Renal cortical epithelial cell (primary cell): ENCODE measurements at places on chromosomes 11 and 22.

- DNase-seq: no peak
Measured at GRCh38 chr11:45473341-45473895, 187.3 kb upstream of the SYT13 start.

DNA sequence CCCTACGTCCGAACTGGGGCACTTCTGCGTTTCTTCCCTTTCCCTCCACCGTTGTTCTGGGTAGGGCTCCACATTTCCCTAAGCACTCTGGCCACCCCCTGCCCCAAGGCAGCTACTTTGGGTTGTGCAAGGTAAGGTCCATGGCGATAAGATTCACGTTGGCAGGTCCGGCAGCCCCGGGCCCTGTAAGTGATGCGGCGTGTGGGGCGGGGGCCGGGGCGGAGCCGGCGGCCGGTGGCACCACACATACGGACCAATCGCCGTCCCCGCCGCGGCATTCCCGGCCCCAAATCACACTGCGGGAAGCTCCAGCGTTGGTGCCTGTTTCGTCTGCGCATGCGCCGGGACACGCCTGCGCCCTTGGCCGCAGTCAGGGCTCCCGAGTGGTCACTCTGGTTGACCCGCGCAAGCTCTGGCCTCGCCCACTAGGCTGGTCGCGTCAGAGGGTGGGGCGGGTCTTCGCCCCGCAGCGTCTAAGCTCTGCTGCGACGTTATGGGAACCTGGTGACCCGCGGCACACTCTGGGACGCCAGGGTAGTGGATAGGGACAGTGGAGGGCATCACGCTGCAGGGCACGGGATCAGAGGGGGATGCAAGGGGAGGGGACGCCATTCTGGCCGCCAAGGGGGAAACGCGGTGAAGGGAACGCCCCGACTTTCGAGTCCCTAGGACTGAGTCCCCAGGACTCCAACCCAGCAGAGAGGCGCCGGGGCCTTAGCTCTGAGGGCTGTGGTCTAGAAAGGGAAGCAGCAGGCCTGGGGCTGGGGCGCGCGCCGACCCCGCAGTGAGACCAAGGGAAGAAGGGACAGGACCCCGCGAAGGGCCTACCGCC, 1.6 kb downstream of the FADS1 start:
- peak; percentile 90 for DNase-seq

DNA sequence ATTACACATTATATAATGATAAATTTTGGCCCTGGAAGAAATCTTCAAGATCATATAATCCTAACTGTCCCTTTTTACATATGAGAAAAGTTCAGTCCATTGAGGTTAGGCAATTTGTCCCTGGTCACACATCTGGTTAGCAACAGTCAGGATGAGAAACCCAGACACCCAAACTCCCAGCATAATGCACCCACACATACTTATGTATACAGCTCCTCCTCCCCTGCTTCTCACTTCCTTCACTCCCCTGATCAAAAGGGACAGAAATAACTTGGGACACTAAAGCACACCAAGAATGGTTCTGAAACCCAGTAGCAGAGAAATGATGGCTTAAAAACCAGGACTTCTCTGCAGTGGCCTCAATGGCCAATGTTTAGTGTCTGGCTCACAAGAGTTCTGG, 11.1 kb downstream of the NUMA1 start:
- DNase-seq: no peak

- no peak for DNase-seq
Measured at GRCh38 chr22:29195118-29195963, 10.4 kb upstream of the EMID1 start.

DNA sequence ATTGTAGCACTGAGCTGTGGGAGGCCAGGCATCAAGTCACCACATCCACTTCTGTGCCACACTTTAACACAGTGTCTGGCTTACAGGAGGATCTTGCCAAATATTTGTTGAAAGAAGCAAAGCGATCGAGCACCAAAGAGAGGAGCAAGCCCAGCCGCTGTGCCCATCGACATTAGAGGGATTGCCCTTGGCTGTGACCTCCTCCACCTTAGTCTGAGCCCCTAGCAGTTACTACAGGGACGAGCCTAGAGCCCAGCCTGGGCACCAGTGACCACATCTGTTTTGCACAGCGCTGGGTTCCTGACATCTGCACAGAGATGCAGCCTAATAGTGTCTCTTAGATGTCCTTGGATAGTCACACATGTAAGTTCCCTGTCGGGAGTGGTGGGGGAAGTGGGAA, 17.7 kb downstream of the GRIK4 start:
- DNase-seq: no peak

DNA sequence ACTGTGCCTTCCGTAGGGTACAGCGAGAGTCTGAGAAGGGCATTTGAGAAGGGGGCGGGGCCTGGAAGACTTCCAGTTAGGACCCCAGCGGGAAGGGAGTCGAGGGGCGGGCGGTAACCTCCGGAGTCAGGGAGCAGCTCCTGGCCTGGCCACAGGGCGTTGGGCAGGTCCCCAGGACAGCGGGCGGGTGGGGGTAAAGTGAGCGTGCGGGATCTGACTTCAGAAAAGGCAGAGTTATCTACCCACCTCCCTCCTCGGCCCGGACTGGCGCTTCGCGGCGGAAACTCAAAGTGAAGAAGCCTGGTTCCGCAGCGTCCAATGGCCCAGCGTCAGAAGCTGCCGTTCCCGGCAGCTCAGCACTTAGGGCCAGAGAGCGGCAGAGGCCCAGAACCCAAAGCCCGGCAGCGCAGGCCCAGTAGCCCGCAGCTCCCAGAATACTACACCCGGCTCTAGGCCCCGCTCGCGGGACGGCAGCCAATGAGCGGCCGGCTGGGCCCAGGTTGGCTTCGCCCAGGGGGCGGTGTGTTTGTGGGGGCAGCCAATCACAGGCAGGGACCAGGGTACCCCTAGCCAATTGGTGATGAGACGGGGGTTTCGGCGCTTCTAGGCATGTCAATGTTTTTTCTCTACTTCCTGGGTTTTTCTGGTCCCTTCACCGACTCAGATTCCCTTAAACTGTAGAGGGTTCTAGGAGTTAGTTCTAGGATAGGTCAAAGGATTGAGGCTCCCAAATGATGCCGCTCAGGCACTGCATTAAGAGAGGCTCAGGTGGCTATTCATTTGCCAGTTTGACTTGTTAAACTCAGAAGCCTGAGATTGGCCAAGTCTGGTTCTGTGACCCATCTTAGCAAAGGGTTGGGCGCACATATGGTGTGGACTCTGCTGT, at the start of gene TRIM68:
Gene TRIM68 (minus strand): TSS at position 451 of the 886 bp plus-strand sequence. CDS start 2,727 bp downstream, outside the sequence.
- DNase-seq: peak; percentile 87

- no peak for DNase-seq
Measured at GRCh38 chr11:1011320-1011698, 25.2 kb downstream of the MUC6 start.

- peak; percentile 80 for DNase-seq
Measured at GRCh38 chr11:11036848-11037732, 179.2 kb upstream of the ZBED5 start.

- DNase-seq: no peak
Measured at GRCh38 chr11:62253999-62254542, 12.0 kb downstream of the SCGB1D2 start.
